ENCODE measurements at places on chromosomes 4 and X.

DNA sequence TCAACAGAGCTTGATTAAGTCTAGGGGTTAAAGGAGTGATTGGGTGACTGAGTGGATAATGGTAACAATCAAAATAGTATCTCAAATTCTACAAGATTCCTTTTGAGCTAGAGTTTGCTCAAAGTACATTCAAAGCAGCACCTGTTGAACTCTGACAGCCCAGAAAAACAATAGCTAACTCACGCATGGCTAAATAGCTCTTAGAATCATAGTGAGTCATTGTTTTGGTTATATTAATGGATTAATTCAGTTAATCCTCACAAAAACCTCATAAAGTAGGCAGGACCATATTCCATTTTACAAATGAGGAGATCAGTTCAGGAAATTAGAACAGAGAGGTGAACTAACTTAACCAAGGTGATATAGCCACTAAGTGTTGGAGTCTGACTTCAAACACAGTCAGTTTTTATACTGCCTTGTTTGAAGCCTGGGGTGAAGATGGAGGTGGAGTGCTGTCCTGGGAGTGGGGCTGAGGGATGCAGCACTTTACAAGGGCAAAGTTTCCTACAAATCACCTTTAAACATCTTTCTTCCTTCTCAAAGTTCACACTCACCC is 35.9 kb upstream of the PPM1K start:
- DNase-seq, result no peak

- no peak for DNase-seq
Observed at GRCh38 chrX:39519030-39519488, 578.7 kb downstream of the BCOR start.

GRCh38 chr4:69860521-69861298 is 765 bp upstream of the SULT1E1 start:
- no peak for DNase-seq

GRCh38 chrX:68889249-68889648 is 60.4 kb downstream of the EFNB1 start:
- no peak for DNase-seq
